ENCODE measurements at places on chromosomes 2 and 18. TPM values are rescaled to one million over a fixed set of nuclear protein-coding genes. Genes with fewer than 3 reads are reported as not detected.

The POTEC gene
- not detected for total RNA-seq

The RAD51AP2 gene
- total RNA-seq = not detected

The CYBRD1 gene
- 5.4 TPM for total RNA-seq

The PAX3 gene
- total RNA-seq = not detected

The NT5DC4 gene
- not detected for total RNA-seq

The RNU2-63P gene
- 20.4 TPM for total RNA-seq

The DIPK1C gene
- total RNA-seq = not detected
